SK-MEL-5 (cell line): ENCODE measurements at places on chromosomes 2 and 18.
A peak's percentile ranks its signal among the peaks of the same experiment; 100 is the strongest.

GRCh38 chr2:241736111-241736510, 1.7 kb downstream of the D2HGDH start:
- DNase-seq: no peak

GRCh38 chr2:226893216-226893615, 57.4 kb downstream of the RHBDD1 start:
- DNase-seq: no peak

DNA sequence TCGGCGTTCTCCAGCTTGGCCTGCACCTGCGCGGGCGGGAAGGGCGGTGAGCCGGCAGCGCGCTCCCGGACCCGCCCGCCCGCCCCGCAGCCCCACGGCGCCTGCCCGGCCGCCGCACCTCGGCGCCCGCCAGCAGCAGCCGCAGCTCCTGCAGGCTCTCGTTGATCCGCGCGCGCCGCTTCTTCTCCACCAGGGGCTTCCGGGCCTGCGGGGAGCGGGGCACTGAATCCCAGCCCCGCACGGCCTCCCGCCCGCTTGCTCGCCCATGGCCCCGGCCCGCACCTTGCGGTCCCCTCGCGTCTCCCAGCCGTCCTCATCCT, 335 bp downstream of the HES6 start:
- no peak for DNase-seq

- peak; percentile 91 for DNase-seq
Measured at GRCh38 chr2:48844417-48845155, 89.1 kb upstream of the LHCGR start.

GRCh38 chr2:63403820-63404219, 184.5 kb downstream of the WDPCP start:
- no peak for DNase-seq

GRCh38 chr2:67050622-67051021, 346.5 kb upstream of the ETAA1 start:
- DNase-seq: no peak

GRCh38 chr18:13716916-13717315, 9.4 kb downstream of the FAM210A start:
- DNase-seq: no peak

- no peak for DNase-seq
Measured at GRCh38 chr2:207767461-207768167, 2.1 kb downstream of the FZD5 start.

DNA sequence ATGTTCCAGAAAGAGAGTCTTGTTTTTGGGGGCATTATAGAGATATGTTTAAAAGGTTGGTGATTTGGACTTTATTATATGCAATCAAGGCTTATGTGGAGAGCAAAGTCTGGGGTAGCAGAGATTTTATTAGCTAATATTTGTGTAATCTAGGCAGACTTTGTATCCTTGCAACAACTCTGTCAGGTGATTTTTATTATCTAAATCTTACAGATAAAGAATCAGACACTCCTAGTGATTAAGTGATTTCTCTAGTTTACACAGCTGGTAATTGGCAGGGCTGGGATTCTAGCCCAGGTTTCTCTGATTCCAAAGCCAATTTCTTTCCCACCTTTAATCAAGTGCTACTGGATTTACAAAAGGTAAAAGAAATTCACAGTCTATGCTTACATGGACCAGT, 33.3 kb upstream of the NCK2 start:
- no peak for DNase-seq

DNA sequence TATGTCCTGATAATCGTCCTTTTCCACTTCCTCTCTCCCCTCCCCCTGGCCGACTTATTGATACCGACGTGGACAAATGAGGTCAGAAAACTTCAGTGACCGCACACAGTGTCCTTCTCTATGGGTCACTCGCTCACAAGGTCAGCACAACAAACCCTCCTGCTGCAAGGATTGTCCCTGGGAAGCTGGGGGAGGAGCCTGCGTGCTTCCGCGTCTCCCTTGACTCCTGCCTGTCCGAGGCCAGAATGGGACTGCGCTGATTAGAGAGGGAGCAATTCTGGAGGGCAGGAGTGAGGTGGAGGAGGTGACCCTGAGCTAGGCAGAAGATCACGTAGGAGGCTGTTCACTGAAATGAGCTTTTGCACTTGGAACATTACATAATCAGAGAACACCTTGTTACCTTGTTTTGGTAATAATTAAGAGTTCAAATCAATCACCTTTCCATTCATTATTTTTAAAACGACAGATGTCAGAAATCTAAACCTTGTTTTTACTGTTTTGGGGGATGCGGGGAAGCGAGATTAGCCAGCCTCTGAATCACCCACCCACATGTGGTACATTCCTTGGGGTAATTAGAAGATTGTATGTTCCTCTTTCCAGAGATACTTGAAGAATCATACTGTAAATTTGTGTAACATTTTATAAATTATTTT, 70.6 kb downstream of the CTAGE1 start:
- DNase-seq: no peak

- DNase-seq: no peak
Measured at GRCh38 chr2:7722212-7722910, 805.1 kb downstream of the RNF144A start.

DNA sequence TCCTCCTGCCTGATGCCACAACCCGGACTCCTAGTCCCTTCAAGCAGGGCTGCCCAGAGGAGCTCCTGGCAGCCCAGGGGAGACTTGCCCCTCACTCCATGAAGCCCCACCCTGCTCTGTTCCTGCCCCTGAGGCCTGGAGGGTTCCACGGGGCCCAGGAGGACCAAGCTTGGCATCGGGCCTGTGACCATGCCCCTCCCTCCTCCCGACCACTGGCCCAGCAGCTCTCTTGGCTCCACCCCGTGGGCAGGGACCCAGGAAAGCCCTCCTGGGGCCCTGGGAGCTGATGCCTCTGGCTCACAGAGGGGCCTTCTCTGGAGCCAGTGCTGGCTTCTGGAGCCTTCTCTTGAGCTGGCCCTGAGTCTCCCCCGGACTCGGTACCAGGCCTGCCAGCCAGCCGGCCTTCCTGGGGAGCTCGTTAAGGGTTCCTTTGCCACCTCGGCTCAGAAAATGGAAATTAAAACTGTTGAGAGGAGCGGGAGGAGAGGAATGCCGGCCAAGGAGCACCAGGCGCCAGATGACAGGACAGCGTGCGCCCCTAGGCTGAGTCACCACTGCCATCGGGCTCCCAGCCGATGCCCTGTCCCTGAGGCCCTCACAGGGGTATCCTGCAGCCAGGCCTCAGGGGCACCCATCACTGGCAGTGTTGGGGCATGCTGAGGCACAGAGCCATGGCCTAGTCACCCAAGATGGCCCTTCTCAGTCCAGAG, 40.6 kb upstream of the SNED1 start:
- no peak for DNase-seq

DNA sequence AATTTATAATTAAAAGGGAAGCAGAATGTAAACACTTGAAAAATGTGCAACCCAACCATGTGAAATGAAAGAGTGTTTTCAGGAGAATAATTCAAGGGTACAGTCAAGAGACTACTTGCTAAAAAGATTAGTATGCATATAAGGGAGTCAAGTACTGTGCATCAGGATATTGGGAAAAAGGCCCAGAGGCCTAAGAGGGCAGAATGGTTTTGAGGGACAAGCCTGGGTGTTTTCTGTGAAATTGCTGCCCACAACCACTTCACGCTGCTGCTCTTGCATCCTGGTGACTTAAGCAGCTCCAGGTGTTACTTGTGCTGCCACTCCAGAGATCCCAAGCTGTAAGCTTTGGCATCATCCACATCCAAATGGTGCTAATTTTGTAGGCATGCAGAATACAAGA, 165.2 kb downstream of the AGPS start:
- DNase-seq: no peak

DNA sequence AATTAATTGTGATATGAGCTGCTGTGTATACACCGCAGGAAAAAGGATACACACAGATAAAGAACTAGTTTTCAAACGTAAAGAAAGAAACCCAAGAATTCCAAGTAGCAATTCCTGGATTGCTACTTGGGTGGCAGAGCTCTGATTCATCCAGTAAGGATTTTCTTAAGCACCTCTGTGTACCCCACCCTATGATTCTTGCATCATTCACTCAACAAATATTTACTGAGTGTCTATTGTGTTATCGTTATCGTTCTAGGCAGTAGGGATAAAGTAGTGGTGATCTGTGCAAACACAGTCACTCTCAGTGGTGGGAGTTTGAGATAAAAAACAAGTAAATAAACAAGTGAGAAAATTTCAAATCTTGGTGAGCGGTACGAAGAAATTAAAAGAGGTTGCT, 4.9 kb upstream of the TMEM200C start:
- DNase-seq: no peak

- DNase-seq: peak; percentile 53
Measured at GRCh38 chr2:152864601-152865149, 146.3 kb downstream of the ARL6IP6 start.

- no peak for DNase-seq
Measured at GRCh38 chr2:30733876-30734520, 73.2 kb downstream of the CAPN13 start.

GRCh38 chr2:79189465-79189864, 29.9 kb upstream of the REG3A start:
- no peak for DNase-seq

DNA sequence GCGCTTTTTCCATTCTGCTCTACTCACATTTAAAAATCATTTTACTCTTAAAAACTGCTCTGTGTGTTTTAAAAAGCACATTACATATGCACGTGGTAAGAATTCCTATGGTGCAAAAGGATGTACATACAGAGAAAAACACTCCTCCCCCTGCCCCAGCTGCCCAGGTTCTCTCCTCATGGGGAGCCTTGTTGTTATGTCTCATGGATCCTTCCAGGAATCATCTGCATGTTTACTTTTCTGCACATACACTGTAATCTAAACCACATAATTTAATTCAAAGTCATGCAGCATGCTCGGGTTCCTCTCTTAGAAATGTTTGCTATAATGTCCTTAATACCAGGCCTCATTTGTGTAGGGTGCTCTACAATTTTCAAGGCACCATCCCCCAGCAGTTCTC, 243.3 kb downstream of the LOXHD1 start:
- no peak for DNase-seq

GRCh38 chr2:85905187-85905666, 16.4 kb upstream of the ST3GAL5 start:
- no peak for DNase-seq

GRCh38 chr18:46676182-46676835, 19.3 kb upstream of the LOXHD1 start:
- DNase-seq: no peak

GRCh38 chr2:225416616-225417367, 17.3 kb downstream of the NYAP2 start:
- no peak for DNase-seq

GRCh38 chr2:181374781-181375675, 82.2 kb upstream of the ITGA4 start:
- no peak for DNase-seq

GRCh38 chr2:159736048-159736447, 23.7 kb downstream of the MARCHF7 start:
- DNase-seq: no peak

DNA sequence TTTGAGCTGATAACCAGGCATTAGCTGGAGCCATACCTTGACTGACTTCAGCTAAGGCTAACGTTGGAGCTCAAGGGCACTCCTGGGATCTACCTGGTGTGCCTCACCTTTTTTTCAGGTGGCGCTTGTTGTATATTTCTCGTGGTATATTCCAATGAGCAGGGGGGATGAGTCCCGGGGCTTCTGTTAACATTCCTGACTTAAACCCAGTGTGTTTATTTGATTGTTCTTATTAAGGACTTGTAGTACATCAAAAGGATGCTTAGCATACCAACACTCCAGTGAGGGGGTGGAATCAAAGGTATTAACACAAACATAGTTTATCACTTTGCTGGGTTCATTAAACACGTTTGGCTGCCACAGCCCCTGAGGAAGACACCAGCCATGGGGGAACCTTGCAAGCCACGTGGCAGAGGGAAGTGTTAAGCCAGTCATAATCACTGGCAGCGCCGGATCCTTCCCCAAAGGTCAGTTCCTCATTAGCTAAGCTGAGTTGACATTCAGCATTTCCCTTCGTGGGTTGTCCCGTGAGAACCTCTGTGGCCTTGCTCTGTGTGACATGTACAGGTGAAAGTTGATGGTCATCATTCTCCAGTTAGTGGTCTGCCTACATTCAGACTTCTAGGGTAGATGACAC, 119.5 kb upstream of the MCFD2 start:
- DNase-seq: no peak

GRCh38 chr2:72040629-72041571, 106.8 kb downstream of the CYP26B1 start:
- DNase-seq: no peak

- no peak for DNase-seq
Measured at GRCh38 chr2:11938196-11938595, 191.8 kb downstream of the LPIN1 start.

GRCh38 chr18:3511980-3512379, 62.0 kb downstream of the TGIF1 start:
- peak; percentile 61 for DNase-seq

- no peak for DNase-seq
Measured at GRCh38 chr18:77254711-77255405, 5.2 kb downstream of the GALR1 start.

GRCh38 chr2:58532641-58533040, 291.5 kb upstream of the FANCL start:
- DNase-seq: no peak

GRCh38 chr2:196990788-196991461, 64.4 kb upstream of the PGAP1 start:
- peak; percentile 21 for DNase-seq

DNA sequence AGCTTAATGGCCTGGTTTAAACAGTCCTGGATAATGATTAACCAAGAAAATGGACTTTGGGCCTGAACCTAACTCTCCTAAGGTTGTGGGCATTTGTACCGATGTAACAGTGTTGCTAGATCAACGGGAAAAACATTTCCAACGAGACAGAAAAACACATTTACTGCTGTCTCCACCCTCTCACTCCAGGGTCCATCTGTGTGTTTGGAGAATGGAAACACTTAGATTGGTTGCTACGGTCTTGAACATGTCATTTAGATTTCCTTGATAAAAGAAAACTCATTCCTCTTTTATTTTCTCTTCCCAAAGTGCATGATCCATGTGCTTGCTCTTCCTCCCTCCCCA, 88.0 kb downstream of the SOCS6 start:
- no peak for DNase-seq

GRCh38 chr2:9406529-9407362, 16.6 kb downstream of the ITGB1BP1 start:
- DNase-seq: no peak
